ENCODE measurements at places on chromosomes 16 and 17.

DNA sequence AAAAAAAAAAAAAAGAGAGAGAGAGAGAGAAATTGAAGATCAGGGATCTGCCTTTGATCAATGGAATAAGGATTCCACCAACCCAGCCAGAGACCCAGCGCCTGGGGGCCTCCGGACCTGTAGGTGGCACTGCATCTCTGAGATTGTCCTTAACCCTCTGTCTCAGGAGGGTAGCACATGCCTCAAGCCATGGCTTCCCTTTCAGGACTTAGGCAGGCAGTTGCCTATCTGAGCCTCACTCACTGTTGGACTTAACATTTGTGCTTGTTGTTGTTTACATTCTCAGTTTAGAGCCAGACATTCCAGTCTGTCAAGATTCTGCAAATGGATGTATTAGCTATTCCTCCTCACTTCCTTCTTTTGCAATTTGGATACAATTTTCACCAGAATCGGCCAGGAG is 5.1 kb upstream of the SCNN1B start:
- no peak for DNase-seq

- no peak for DNase-seq
These were observed 163.7 kb upstream of the TNRC6C start for GRCh38 chr17:77794846-77795245.

- DNase-seq = no peak
These were observed 105.3 kb downstream of the SLC39A11 start for GRCh38 chr17:72987166-72987565.

- no peak for DNase-seq
These were observed 1.3 kb upstream of the MPG start for GRCh38 chr16:76535-77272.

- no peak for DNase-seq
These were observed 67.8 kb downstream of the ANKRD11 start for GRCh38 chr16:89422527-89422904.

GRCh38 chr17:7885367-7886226 is 3.0 kb upstream of the CHD3 start:
- peak; percentile 4 for DNase-seq

DNA sequence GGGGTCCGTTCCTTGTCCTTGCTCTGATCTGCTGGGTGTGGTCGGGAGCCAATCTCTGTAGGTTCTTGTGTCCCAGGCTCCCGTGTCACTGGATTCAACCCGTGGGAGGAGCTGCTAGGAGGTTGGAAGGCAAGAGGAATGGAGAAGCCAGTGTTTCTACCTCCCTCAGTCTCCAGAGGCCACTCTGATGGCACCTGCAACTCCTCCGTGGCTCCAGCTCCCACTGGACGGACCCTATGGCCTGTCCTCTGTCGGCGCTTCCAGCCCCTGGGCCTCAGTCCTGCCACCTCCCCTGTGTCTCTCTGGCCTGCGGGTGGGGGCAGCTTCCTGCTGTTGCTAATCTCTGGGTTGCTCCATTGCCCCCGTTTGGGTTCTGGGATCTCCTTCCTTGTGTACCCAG is 71.1 kb downstream of the CMIP start:
- no peak for DNase-seq

GRCh38 chr17:81722184-81723120 is 10.4 kb downstream of the SLC25A10 start:
- DNase-seq = no peak

- DNase-seq = no peak
These were observed 41.3 kb downstream of the SLC47A1 start for GRCh38 chr17:19574956-19575355.
